PC-3 (cell line): ENCODE measurements at places on chromosomes 3 and 15.

- no peaks in the 10 kb centered on the region for H3K27me3 ChIP-seq
- H3K4me1 ChIP-seq: peaks cover 16% of the 10 kb centered on the region
- DNase-seq: peak; percentile 77
- no peaks in the 10 kb centered on the region for H3K36me3 ChIP-seq
- H3K4me3 ChIP-seq: no peak overlapping the region
- peak overlapping the region; percentile 53 for H3K27ac ChIP-seq
These were observed 248.3 kb downstream of the CGGBP1 start for GRCh38 chr3:87810452-87811016.

DNA sequence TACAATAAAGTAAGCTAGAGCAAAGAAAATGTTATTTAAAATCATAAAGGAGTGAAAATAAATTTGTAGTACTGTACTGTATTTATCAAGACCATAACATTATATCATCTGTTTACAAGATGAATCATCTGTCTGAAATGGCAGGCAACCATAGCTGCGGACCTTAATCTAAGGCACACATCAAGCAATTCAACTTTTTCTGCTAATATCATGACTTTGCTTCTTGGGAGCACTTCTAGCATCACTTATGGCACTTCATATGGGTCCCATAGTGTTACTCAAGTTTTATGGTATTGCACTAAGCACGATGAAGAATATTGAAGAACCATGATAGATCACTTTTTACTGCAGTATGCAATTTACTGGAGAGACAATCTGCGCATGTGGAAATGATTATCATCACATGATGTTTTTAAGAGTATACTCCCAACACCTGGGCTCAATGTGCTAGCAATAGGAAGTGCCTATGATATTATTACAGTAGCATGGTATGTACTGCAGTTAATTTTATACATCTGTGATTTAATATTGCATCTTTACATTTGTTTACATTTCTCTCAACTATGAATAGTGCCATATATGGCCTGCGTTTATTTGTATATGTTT is 137.7 kb upstream of the NECTIN3 start:
- no peaks in the 10 kb centered on the region for H3K27me3 ChIP-seq
- peak; percentile 52 for DNase-seq
- H3K27ac ChIP-seq: no peak overlapping the region
- H3K36me3 ChIP-seq: no peaks in the 10 kb centered on the region
- H3K4me1 ChIP-seq: peaks cover 12% of the 10 kb centered on the region
- no peak overlapping the region for H3K4me3 ChIP-seq

- no peak overlapping the region for H3K4me3 ChIP-seq
- DNase-seq: peak; percentile 78
- no peak overlapping the region for H3K27ac ChIP-seq
- no peaks in the 10 kb centered on the region for H3K36me3 ChIP-seq
These were observed 19.6 kb downstream of the TIMP4 start for GRCh38 chr3:12139111-12139511.

GRCh38 chr3:70231266-70231701 is 81.2 kb downstream of the MDFIC2 start:
- no peak for DNase-seq
- H3K4me1 ChIP-seq: no peaks in the 10 kb centered on the region
- no peaks in the 10 kb centered on the region for H3K27me3 ChIP-seq
- no peak overlapping the region for H3K4me3 ChIP-seq
- no peak overlapping the region for H3K27ac ChIP-seq

GRCh38 chr3:188396900-188397299 is 242.9 kb downstream of the LPP start:
- no peak for DNase-seq
- no peaks in the 10 kb centered on the region for H3K4me1 ChIP-seq
